ENCODE measurements at places on chromosomes 2 and 18. TPM values are rescaled to one million over a fixed set of nuclear protein-coding genes. Genes with fewer than 3 reads are reported as not detected.

Gene CAPN14
- 0.35 TPM for total RNA-seq

Gene TCF7L1
- total RNA-seq, result not detected

DNA sequence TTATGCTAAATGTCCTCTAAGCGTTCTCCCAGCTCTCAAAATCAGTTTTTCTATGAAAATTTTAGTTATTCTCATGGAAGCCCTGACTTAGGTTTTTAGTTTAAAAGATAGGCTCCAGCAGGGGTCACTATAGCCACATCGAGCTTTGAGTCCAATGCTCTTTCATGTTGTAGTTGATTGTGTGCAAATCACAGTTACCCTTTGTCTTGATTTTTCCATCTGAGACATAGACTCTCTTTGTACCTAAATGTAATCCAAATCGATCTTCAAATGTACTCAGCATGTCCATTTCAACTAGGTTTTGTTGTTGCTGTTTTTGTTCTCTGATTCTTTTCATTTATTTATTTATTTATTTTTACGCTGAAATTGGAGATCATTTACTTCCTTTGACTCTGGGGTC lies 26.4 kb upstream of the MSTN start:
- peak; percentile 45 for DNase-seq

Gene PLEK
- total RNA-seq, result 10.9 TPM

- DNase-seq, result no peak
Observed at GRCh38 chr2:185441486-185442005, 297.1 kb upstream of the FSIP2 start.

Gene DNAJB2
- 57.0 TPM for total RNA-seq

DNA sequence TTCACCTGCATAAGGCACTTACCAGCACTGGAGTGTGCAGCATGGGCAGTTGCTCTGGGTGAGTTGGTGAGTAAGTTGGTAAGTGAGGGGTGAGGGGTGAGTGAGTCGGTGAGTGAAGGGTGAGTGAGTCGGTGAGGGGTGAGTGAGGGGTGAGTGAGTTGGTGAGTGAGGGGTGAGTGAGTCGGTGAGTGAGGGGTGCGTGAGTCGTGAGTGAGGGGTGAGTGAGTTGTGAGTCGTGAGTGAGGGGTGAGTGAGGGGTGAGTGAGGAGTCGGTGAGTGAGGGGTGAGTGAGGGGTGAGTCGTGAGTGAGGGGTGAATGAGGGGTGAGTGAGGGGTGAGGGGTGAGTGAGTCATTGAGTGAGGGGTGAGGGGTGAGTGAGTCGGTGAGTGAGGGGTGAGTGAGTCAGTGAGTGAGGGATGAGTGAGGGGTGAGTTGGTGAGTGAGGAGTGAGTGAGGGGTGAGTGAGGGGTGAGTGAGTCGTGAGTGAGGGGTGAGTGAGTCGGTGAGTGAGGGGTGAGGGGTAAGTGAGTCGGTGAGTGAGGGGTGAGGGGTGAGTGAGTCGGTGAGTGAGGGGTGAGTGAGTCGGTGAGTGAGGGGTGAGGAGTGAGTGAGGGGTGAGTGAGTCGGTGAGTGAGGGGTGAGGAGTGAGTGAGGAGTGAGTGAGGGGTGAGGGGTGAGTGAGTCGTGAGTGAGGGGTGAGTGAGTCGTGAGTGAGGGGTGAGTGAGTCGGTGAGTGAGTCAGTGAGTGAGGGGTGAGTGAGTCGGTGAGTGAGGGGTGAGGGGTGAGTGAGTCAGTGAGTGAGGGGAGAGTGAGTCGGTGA lies 17.1 kb downstream of the THAP4 start:
- DNase-seq, result no peak

Measured in activated CD4-positive, alpha-beta memory T cell treated with anti-CD3 and anti-CD28 coated beads, Interleukin-2, amount 10 ng/mL, durations not matched to agents 7 days and 5 days (primary cell).